ENCODE measurements at places on chromosomes 5 and 9.

GRCh38 chr5:137084016-137084415, 415.1 kb downstream of the SPOCK1 start:
- no peak for DNase-seq

DNA sequence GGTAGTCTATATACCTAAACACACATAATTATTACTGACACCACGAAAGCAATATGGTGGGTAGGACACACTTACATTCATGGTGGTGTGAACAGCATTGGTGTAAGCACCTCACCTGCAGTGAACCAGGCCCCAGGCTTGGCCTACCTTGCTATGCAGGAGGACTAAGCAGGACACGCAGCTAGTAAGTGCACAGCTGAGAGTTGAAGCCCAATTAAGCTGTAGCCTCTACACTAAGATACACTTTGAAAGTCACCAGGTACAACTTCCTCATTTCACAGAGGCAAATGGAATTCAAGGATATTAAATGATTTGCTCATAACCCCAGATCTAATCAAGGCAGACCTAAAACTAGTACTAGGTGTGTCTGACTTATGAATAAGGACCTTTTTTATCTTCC, 145.8 kb upstream of the PAPPA start:
- no peak for DNase-seq

- no peak for DNase-seq
Observed at GRCh38 chr5:17222664-17223063, 5.2 kb downstream of the BASP1 start.

DNA sequence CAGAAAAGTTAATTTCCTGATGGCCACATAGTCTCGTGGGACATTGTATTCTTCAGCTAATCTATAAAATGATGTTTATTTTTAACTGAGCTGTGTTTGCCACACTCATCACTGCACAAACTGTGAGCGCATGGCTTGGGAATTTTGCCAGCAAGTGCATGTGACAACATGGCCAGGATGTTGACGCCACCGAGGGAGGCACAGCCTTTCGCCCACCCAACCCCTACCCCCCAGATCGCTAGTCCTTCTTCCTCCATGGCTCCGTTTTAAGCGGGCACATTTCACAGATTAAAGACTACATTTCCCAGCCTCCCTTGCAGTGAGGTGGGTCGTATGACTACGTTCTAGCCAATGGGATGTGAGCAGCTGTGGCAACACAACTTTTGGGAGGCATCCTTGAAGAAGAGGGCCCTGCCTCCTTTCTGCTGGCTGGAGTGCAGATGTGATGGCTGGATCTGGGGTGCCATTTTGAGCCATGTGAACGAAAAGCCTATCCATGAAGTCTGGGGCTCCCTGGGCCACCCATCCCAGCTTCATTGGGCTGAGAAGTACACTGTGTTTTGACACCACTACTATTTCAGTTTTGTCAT, 7.9 kb downstream of the NRARP start:
- no peak for DNase-seq

- DNase-seq: no peak
Observed at GRCh38 chr5:127206320-127207113, 84.1 kb upstream of the MEGF10 start.

DNA sequence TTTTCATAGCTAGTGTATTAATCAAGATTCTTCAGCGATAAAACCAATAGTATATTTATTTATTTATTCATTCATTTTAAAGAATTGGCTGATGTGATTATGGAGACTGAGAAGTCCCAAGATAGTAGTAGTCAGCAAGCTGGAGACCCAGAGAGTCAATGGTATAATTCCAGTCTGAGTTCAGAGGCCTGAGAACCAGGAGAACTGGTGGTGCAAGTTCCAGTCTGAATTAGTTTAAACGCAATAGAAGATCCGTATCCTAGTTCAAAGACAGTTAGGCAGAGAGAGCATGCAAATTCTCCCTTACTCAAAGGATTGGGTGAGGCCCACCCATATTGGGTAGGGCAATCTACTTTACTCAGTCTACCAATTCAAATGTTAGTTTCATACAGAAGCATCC, 364.2 kb upstream of the RPS23 start:
- DNase-seq: no peak

DNA sequence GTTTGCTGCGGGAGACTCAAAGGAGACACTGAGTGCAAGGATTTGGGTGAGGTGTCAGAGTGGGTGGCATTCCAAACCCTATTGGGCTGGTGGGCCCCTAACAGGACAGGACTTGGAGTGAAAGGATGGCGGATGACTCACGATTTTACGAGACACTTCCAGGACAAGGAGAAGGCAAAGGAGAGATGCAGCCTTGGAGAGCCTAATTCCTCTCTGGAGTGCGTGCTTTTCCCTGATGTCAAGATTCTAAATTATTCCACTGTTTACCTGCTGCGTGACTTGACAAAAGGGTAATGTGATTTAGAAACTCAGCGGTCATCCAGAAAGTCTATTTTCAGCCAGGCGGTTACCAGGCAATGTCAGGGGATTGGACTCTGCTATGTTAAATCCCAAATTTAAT, 41.6 kb upstream of the CD180 start:
- no peak for DNase-seq

DNA sequence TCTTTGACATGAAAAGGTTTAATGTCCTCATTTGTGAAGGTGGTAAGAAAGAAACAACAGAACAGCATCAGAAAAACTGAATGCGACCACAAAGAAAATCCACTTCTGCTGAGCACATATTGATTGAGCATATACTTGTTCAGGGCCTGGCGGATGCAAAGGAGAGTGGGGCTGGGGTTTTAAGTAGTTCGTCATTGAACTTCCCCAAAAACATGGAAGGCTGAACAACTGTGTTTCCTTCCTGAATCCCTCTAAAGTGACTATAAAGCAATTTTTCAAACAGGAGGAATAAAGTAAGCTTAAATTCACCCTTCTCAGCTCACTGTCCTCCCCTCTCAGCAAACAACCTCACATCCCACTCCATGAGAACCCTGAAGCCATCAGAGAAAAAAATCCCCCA, 262.9 kb downstream of the AGTPBP1 start:
- no peak for DNase-seq

DNA sequence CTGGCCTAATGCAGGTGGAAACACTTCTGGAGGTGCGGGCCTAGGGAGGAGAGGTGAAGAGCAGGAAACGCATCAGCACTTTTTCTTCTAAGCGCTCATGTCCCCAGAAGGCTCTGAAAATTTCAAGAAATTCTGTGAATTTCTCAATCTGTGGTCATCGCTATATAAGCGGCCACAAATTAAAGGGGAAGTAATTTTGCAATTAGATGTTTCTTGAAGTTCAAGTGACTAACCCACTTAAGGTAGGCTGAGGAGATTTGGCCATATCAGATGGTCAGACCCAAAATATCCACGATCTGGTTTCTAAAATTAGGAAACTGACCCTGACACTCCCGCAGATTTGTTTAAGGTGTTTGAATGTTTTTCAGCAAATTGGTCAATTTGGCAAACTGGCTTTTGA, 16.6 kb upstream of the HMGCR start:
- DNase-seq: no peak

DNA sequence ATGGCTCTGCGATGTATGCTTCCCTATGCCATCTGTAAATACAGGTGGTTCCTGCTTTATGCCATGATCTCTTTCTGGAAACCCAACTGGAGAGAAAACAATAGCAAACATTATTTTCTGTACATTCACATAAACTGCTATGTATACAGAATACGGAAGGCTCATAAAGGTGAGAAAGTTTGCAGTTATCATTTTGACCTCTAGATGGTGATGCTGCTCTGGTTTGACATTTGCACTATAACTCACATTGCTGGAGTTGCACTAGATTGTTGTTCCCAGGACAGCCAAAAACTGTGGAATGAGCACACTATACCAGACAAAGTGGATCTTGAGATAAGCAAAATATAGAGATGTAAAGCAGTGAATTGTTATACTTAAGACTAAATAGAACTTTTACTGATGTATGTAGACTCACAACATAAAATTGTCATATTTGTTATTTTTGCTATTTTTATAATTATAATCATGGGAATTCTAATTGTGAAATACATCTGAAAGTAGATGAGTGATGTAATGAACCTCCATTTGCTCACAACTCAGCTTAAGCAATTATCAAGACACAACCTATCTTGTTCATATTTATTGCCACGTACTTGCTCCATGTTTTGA, 246.5 kb downstream of the PTPRD start:
- DNase-seq: no peak

DNA sequence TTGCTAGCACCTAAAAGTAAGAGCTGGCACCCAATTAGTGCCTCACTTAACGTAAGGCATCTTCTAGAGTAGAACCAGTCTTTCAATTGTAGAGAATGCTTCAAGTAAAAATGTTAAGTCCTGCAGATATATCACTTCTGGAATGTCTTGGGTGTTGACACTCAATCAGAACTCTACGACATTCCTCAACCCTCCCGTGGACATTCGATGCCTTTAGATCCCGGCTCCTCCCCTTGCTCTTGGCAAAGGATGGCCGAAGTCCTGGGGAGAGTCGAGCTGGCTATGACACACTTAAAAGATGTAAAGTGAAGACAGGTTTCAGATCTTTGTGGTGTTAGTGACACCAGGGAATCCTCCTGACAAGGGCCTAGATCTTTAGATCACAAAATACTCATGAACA, 87.5 kb upstream of the ERCC6L2 start:
- DNase-seq: no peak

DNA sequence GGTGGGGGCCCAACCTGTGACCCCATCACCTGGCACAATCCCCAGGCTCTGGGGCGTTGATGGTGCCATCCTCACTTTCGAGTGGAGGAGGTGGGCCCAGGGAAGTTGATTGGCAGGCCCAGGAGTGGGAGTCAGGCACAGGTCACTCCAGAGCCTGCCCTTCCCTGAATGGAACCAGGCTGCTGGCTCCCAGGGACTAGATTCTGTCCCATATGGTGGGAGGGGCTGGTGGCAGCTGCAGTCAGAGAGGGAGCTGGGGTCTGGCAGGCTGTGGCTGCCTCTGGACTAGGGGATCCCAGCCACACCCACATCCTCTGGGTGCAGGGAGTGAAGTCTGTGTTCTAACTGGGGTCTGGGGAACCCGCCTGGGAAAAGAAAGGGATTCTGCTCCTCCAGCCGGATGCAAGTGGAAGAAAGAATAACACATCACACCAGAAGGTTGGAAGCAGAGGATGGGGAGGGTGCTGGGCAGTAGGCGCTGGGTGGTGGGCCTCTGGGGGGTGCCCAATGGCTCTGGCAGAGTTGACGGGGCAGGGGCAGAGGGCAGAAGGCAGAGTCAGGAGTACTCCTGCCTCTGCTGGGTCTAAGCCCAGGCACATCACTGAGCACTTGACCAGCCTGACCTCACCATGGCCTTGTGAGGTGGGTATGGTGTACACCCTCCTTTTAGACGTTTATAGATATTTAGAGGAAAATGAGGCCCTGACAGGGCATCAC, 25.8 kb downstream of the CEL start:
- DNase-seq: no peak

DNA sequence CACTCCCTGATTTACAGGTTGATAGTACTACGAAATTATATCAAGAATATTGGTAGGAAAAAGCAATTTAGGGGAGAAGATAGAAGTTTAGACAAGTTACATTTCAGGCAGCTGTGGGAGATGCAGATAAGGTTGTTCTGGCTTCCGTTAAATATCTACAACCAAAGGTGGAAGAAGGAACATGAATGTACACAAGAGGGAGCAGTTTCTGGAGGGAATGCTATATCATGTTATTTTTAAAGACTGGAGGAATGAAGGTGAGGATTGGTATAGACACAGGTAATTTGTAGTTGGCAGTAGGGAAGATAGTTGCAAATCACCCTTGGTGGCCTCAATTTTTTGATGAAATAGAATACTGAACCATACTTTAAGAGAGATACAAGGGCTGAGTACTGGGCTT, 187.3 kb upstream of the NMUR2 start:
- no peak for DNase-seq

DNA sequence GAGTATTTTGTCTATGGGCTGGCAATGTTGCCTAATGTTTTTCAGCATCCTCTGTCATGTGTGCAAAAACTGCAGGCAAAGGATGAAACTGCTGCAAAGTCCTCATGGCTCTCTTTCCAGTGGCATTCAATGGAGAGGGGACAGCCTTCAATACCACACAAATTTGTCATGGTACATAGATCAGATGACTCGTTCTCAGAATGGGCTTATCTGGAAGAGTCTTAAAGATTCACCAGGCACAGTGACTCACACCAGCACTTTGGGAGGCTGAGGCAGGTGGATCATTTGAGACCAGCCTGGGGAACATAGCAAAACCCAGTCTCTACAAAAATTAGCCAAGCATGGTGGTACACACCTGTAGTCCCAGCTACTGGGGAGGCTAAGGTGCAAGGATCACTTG, 5.3 kb downstream of the CDKN2AIPNL start:
- no peak for DNase-seq

DNA sequence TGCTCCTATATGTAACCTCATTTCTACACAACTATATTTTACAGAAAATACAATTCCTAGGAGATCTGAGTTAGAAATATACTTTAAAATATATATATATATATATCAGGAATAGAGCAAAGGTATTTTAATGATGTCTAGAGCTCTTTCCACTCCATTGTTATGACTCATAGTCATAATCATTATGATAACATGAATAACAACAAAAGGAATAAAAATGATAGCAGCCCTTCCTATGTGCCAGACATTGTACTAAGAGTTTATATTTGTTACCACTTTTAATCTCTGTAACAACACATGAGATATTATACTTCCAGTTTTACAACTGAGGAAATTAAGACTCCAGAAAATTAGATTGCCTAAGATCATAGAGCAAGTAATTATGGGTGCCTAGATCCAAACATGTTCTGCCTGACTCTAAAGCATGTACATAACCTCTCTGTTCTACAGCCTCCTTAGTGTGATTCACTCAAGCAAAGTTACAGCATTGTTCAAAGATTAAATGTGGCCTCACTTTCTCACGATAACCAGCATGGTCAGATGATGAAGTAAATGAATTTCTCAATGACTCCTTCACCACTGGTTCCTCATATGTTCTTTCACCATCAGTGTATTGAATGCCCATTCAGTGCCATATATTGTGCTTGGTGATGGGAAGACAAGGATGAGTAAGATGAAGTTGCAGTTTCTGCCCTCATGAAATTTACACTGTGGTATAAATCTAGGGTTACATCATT, 452.1 kb downstream of the EFNA5 start:
- DNase-seq: no peak

GRCh38 chr9:123685489-123686083, 244.3 kb downstream of the DENND1A start:
- DNase-seq: no peak

GRCh38 chr5:171757853-171758535, 27.6 kb upstream of the SMIM23 start:
- DNase-seq: no peak

DNA sequence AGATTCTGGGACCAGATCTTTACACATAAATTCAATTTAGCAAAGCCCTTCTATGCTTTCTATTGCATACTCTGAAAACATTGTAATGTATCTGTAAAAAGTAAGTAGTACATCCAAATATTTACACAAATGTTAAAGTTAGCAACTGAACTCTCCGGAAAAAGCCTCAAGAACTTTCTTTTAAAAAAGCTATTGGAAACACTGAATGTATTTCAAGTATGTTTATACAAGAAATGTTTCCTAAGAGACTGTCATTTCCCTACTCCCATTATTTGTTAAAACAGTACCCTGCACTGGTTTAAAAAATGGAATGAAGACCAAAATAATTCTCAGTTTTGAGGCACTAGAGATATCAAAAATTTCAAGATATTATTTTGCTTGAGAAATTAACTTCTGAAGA, 44.8 kb upstream of the TRIM36 start:
- no peak for DNase-seq

GRCh38 chr9:69549310-69550202, 122.6 kb downstream of the APBA1 start:
- no peak for DNase-seq

- DNase-seq: no peak
Observed at GRCh38 chr5:133360693-133361472, 251.5 kb downstream of the FSTL4 start.

All from activated T-cell treated with anti-CD3 and anti-CD28 coated beads, Interleukin-2, amount 50 U/mL, for 24 hours (primary cell).